ENCODE measurements at places on chromosomes 2 and 18. TPM values are rescaled to one million over a fixed set of nuclear protein-coding genes. Genes with fewer than 3 reads are reported as not detected.

GRCh38 chr2:98145070-98145469 lies 58.1 kb downstream of the VWA3B start:
- no peak overlapping the region for H3K4me3 ChIP-seq
- H3K27ac ChIP-seq, result no peak overlapping the region
- no peaks in the 10 kb centered on the region for H3K27me3 ChIP-seq
- no peaks in the 10 kb centered on the region for H3K4me1 ChIP-seq
- H3K36me3 ChIP-seq, result no peaks in the 10 kb centered on the region

DNA sequence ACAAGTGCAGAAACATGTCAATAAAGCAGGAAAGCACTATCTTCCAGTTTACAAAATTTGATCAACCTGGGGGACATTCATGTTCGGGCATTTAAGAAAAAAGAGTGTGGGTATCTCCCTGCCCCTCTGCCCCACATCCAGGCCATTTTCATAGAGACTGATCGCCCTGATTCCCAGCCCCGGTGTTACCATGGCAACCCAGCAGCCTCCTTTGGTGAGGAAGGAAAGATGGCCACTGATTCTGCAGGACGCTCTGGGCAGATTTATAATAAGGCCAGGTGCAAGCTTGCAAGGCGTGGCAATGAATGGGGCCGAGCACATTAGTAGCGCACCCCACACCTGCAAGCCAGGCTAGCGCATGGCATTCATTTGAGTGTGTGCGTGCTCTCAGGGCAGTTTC lies 36.7 kb upstream of the ARL4C start:
- no peak overlapping the region for H3K4me3 ChIP-seq
- H3K27me3 ChIP-seq, result no peaks in the 10 kb centered on the region
- DNase-seq, result no peak
- H3K27ac ChIP-seq, result no peak overlapping the region
- H3K4me1 ChIP-seq, result no peaks in the 10 kb centered on the region
- H3K36me3 ChIP-seq, result no peaks in the 10 kb centered on the region

DNA sequence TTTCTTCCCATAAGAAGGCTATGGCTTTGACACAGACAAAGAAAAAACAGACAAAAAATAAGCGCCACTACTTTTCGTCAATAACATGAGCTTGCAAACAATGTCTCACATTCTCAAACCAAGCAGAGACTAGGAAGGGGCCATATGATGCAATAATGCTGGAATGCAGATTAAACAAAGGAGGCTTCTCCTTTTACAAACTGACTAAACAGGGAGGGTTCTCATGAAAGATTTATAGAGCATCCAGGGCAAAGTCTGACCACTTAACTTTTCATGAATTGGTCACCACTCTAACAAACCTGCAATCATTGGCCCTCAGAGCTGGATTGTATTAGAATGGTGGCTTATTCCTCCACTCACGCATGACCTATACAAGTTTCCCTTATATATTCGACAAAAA lies 663.3 kb upstream of the CHAC2 start:
- no peak for DNase-seq
- no peak overlapping the region for H3K27ac ChIP-seq
- H3K27me3 ChIP-seq, result no peaks in the 10 kb centered on the region
- H3K36me3 ChIP-seq, result no peaks in the 10 kb centered on the region
- H3K4me1 ChIP-seq, result no peaks in the 10 kb centered on the region

DNA sequence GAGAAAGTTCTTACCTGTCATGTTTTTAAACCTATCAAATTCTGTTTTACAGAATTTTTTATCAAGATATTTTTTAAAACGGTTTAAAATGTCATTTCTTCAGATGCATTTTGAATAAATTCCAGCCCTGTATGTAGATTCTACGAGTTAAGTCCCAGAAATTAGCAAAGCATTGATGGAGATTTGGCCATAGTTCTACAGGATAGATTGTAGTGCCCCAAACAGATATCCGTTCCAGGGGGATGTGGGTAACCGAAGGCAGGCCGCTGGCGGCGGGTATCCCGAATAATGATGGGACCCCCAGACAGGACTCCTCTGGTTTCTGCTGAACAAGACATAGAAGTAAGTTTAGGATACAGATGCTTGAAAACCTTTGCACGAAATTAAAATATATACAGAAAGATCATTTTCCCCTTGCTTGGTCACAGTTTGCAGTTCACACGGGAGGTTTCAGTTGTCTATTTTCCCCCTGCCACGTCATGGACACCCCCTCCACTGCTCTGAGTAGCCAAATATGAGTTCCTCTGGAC lies 755 bp downstream of the NOL4 start:
- no peaks in the 10 kb centered on the region for H3K4me1 ChIP-seq
- DNase-seq, result peak; percentile 10
- H3K4me3 ChIP-seq, result no peak overlapping the region
- peaks cover 29% of the 10 kb centered on the region for H3K27me3 ChIP-seq
- H3K27ac ChIP-seq, result no peak overlapping the region
- no peaks in the 10 kb centered on the region for H3K36me3 ChIP-seq

DNA sequence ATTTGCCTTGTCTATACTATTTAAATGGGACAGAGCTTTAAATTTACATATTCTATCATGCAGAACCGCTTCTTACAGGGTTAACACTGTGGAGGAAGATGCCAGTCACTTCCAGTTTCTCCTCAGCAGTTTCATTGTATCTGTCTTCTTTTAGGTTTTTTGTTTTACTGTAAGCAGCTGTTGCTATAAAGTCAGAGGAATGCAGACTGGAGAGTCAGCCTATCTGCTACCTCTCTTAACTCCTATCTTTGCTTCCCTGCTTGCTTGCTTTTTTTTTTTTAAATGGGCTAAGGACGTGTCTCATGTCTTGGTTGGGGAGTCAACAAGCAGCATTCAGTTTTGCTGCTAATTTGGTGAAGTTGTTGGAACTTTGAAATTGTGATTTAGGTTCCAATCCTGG lies 8.9 kb downstream of the EPC2 start:
- H3K27me3 ChIP-seq, result no peaks in the 10 kb centered on the region
- peaks cover 10% of the 10 kb centered on the region for H3K4me1 ChIP-seq
- H3K27ac ChIP-seq, result no peak overlapping the region
- H3K4me3 ChIP-seq, result no peak overlapping the region

GRCh38 chr2:191618046-191618780 lies 59.7 kb upstream of the NABP1 start:
- H3K4me3 ChIP-seq, result no peak overlapping the region
- no peaks in the 10 kb centered on the region for H3K36me3 ChIP-seq
- H3K4me1 ChIP-seq, result no peaks in the 10 kb centered on the region
- H3K27ac ChIP-seq, result no peak overlapping the region

- H3K4me3 ChIP-seq, result no peak overlapping the region
- no peaks in the 10 kb centered on the region for H3K36me3 ChIP-seq
- H3K27ac ChIP-seq, result no peak overlapping the region
Observed at GRCh38 chr2:165796129-165796528, 2.1 kb upstream of the GALNT3 start.

DNA sequence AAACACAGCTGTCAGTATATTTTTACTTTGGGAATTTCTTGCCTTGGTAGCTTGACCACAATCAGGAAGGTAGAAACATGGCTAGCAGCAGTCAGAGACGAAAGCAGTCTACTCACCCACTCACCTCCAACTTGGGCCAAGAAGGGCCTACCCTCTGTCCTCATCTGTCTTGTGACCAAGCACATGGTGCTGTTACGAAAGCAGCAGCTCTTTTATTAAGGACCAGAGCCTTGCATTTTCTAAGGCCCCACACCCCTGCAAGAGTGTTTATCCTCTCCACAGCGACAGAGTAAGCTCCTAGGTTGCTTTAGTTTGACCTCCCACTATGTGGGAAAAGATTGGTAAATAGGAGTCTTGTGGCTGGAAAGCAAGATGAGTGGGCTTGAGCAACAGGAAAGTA lies 31.3 kb upstream of the MSTN start:
- no peaks in the 10 kb centered on the region for H3K36me3 ChIP-seq
- no peak overlapping the region for H3K4me3 ChIP-seq
- H3K27me3 ChIP-seq, result no peaks in the 10 kb centered on the region
- DNase-seq, result no peak
- no peak overlapping the region for H3K27ac ChIP-seq
- H3K4me1 ChIP-seq, result no peaks in the 10 kb centered on the region

GRCh38 chr2:120647487-120647886 lies 88.2 kb upstream of the GLI2 start:
- no peak overlapping the region for H3K4me3 ChIP-seq
- no peak for DNase-seq
- H3K27ac ChIP-seq, result no peak overlapping the region

- H3K27ac ChIP-seq, result no peak overlapping the region
- no peaks in the 10 kb centered on the region for H3K27me3 ChIP-seq
- H3K4me1 ChIP-seq, result peaks cover 44% of the 10 kb centered on the region
- DNase-seq, result peak; percentile 45
- H3K4me3 ChIP-seq, result no peak overlapping the region
Observed at GRCh38 chr18:48921305-48922225, 29.2 kb downstream of the SMAD7 start.

DNA sequence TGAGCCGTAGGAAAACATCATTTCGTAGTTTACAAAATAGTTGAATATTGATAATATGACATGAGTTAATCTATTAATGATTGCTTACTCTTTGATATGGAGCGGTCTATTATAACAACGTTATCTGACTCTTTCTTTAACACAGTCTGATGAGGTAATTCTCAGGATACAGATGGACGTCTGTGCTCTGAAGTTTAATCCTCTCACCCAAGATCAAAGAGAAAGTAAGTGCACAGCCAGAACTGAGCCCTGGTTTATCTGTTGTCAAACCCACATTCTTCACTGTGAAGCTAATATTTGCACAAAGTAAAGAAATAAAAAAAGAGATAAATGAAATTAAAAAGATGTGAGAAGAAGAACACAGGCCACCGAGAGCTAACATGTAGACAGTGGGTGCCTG lies 190.9 kb upstream of the COPS8 start:
- DNase-seq, result no peak
- H3K4me1 ChIP-seq, result no peaks in the 10 kb centered on the region
- no peaks in the 10 kb centered on the region for H3K36me3 ChIP-seq

- H3K27ac ChIP-seq, result no peak overlapping the region
- no peaks in the 10 kb centered on the region for H3K27me3 ChIP-seq
- H3K4me3 ChIP-seq, result no peak overlapping the region
- peaks cover 9% of the 10 kb centered on the region for H3K4me1 ChIP-seq
- H3K36me3 ChIP-seq, result no peaks in the 10 kb centered on the region
Observed at GRCh38 chr18:63199743-63200241, 119.8 kb downstream of the BCL2 start.

GRCh38 chr18:5488844-5489243 lies 55.0 kb downstream of the EPB41L3 start:
- H3K36me3 ChIP-seq, result no peaks in the 10 kb centered on the region
- no peak overlapping the region for H3K4me3 ChIP-seq
- no peaks in the 10 kb centered on the region for H3K27me3 ChIP-seq
- H3K4me1 ChIP-seq, result no peaks in the 10 kb centered on the region
- DNase-seq, result peak; percentile 38

GRCh38 chr2:149625671-149626070 lies 38.1 kb upstream of the MMADHC start:
- H3K36me3 ChIP-seq, result no peaks in the 10 kb centered on the region
- DNase-seq, result no peak
- H3K27ac ChIP-seq, result no peak overlapping the region
- H3K4me3 ChIP-seq, result no peak overlapping the region

DNA sequence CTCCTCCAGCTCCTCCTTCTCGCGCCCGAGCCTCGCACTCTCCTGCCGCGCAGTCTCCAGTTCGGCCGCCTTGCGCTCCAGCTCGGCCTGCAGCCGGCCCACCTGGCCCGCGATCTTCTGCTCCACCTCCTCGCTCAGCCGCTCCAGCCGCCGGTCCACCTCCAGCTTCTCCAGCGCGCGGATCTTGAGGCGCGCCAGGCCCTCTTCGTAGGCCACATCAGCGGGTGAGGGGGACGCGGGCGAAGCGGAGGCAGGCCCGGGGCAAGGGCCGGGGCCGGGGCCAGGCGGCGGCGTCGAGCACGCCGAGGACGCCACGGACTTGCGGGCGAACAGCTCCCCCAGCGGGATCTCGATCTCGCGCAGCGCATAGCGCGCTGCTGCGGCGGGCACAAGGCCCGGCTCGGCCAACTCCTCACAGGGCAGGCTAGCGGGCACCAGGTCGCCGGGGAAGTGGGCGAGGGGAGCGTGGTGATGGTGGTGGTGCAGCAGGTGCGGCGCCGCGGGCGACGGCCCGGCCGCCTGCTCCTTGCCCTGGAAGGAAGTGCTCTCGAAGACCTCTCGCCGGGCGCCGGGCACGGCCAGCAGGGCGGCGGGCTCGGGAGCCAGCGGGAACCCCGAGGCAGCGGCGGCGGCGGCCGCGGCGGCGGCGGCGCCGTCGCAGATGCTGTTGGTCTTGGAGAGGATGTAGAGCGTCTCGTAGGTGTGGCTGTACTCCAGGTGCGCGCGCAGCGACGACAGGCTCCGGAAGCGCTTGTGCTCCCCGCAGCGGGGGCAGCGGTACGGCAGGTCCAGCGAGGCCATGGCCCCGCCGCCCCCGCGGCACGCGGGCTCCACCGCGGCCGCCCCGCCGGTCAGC lies 15.2 kb downstream of the FBXO41 start:
- H3K27ac ChIP-seq, result no peak overlapping the region
- H3K36me3 ChIP-seq, result no peaks in the 10 kb centered on the region
- peak; percentile 63 for DNase-seq
- H3K4me3 ChIP-seq, result no peak overlapping the region
- no peaks in the 10 kb centered on the region for H3K4me1 ChIP-seq
- peaks cover 20% of the 10 kb centered on the region for H3K27me3 ChIP-seq

GRCh38 chr18:35862119-35862640 lies 110.3 kb upstream of the RMP24 start:
- H3K36me3 ChIP-seq, result no peaks in the 10 kb centered on the region
- H3K27me3 ChIP-seq, result no peaks in the 10 kb centered on the region
- no peak for DNase-seq
- no peaks in the 10 kb centered on the region for H3K4me1 ChIP-seq
- no peak overlapping the region for H3K27ac ChIP-seq

GRCh38 chr18:46718501-46719341 lies 38.1 kb downstream of the ST8SIA5 start:
- no peaks in the 10 kb centered on the region for H3K36me3 ChIP-seq
- DNase-seq, result no peak
- no peaks in the 10 kb centered on the region for H3K4me1 ChIP-seq
- H3K4me3 ChIP-seq, result no peak overlapping the region
- H3K27ac ChIP-seq, result no peak overlapping the region
- H3K27me3 ChIP-seq, result no peaks in the 10 kb centered on the region

GRCh38 chr2:78034706-78035105 lies 512.5 kb upstream of the LRRTM4 start:
- H3K27ac ChIP-seq, result no peak overlapping the region
- no peak overlapping the region for H3K4me3 ChIP-seq
- no peaks in the 10 kb centered on the region for H3K27me3 ChIP-seq
- H3K4me1 ChIP-seq, result no peaks in the 10 kb centered on the region
- DNase-seq, result no peak
- no peaks in the 10 kb centered on the region for H3K36me3 ChIP-seq

Gene MAPRE3
- 17.9 TPM for total RNA-seq

Gene GKN1
- total RNA-seq, result not detected

Gene THSD7B
- 0.85 TPM for total RNA-seq

Gene REL
- 21.8 TPM for total RNA-seq

Gene TUBA3E
- total RNA-seq, result not detected

Gene DYNAP
- not detected for total RNA-seq

Gene RNF144A
- 12.3 TPM for total RNA-seq

Gene ASAP2
- total RNA-seq, result 54.8 TPM

Measured in kidney (tissue), 22 donors.